ENCODE measurements at places on chromosomes 11 and 22.
A peak's percentile ranks its signal among the peaks of the same experiment; 100 is the strongest.

- no peak for DNase-seq
Measured at GRCh38 chr11:10663990-10664389, 29.6 kb downstream of the IRAG1 start.

- no peak for DNase-seq
Measured at GRCh38 chr11:65290448-65291165, 24.1 kb upstream of the CDC42EP2 start.

DNA sequence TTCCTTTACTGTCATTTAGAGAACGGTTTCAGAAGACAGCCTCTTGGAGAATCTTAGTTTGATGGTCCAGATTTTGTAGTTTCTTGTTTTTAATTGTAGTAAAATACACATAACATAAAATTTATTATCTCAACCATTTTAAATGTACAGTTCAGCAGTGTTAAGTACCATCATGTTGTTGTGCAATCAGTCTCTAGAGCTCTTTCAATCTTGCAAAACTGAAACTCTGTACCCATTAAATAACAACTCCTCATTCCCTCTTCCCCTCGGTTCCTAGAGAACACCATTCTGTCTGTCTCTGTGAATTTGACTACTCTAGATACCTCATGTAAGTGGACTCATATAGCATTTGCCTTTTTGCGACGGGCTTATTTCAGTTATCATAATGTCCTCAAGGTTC is 69.8 kb downstream of the GRIK4 start:
- no peak for DNase-seq

- DNase-seq: no peak
Measured at GRCh38 chr11:41256041-41256440, 203.4 kb downstream of the LRRC4C start.

DNA sequence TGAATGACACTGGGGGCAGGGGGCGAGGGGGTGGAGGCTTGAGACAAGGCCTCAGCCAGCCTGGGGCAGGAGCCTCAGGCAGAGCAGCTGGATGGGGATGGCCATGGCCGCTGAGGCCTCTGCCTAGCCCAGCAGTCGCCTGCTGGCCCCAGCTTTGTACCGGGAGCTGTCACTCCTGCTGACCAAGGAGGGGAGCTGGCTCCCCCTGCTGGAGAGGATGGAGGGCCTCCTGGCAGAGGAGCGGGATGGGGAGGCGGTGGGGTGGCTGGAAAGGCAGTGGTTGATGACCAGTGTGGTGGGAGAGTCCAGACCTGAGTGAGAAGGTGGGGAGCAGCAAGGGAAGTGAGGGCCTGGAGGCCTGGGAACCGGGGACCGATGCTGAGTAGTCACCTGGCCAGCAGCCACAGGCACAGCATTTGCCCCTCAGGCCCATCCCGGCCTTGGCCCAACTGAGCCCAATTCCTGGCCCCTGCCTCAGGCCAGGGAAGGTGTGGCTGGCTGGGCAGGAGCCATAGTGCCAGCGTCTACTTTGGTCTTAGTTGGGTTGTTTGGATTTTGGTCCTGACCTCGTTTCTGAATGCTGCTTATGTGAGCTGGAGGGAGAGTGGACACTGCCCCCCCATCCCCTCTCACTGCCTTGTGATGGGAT is 6.0 kb upstream of the SUSD2 start:
- no peak for DNase-seq

DNA sequence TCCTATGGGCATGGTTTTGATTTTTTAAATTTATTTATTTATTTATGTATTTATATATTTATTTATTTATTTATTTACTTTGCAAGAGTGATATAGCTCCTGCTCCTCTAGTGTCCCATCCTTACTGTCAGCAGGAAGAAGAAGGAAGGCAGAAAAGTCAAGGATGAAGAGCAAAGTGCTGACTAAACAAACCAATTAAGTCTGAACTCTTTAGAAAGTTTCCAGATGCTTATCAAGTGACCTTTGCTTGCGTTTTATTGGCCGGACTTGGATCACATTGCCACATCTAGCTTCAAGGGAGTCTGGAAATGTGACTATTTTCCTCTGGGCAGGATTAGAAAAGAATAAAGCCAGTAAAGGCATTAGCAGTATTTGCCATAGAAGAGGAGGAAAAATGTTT is 8.7 kb upstream of the OR4B1 start:
- no peak for DNase-seq

GRCh38 chr22:47270463-47271135 is 508.1 kb downstream of the TBC1D22A start:
- no peak for DNase-seq

GRCh38 chr22:20639343-20639742 is 131.9 kb downstream of the MED15 start:
- DNase-seq: no peak

GRCh38 chr11:69001243-69002081 is 11.6 kb downstream of the MRGPRF start:
- DNase-seq: no peak

DNA sequence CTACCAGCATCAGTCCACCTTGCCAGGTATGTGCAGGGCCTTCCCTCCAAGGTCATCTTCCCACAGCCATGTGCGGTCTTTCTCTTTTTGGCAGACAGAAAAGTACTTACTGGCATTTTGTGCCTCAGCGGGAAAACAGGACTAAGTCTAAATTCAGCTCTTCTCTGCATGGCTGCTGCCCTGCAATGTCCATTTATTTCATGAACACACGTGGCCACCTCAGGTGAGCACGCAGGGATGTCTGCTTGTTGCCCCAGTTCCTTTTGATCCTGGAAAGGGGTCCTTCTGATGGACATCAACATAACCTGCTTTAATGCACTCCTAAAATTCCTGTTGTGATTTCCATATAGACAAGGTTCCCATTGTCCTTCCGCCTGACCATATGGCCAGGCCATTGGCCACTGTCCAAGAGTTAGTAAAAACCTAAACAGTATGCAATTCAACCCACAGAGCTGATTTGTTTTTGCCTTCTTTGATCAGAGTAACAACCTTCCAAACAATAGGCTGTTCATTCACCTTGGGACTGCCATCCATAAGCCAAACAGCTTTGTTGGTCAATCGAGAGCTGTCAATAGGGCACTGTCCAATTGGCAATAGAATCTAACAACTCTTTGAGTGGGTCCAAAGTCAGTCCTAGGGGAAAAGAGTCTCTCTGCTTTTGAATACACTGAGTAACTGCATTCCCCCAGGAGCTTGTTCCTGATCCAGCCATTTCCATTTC is 5.9 kb downstream of the TREH start:
- no peak for DNase-seq

DNA sequence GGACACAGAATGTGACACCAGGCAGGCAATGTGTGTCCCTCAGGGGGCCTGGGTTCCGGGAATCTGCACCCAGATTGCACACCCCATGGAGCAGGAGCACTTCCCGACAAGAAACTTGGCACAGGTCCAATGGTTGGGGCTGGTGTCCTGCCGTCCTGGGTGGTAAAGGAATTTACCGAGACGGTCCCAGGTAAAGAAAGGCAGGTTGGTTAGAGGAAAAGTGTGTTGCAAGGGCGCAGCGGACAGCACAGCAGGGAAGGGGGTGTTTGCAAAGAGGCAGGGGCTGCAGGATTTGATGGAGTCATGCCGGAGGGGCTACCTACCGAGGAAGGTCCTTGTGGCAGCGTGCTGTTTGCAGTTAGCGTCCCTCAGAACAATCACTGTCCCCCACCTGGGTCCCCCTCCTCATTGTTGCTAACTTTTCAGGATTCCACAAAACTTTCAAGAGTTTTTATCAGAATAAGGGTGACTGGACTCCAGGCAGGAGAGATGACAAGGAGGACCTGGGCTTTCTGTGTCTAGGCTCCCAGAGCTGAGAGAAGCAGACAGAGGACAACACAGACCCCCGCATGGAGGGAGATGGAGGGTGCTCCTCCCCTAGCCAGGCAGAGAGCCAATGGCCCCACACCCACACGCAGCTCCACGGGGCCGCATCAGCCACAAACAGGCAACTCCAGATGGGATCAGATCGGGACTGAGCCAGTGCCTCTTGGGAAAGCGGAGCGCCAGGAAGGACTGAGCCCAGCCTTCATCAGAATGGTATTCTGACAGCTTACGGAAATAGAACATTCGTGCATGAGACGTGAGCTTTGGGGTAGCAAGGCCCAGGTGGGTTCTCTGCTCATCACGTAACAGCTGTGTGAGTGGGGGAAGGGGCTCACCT is 1423.9 kb downstream of the BRD1 start:
- DNase-seq: no peak

- peak; percentile 35 for DNase-seq
Measured at GRCh38 chr11:61791737-61792309, 576 bp downstream of the TMEM258 start.

GRCh38 chr11:43359422-43359818 is 700 bp downstream of the TTC17 start:
- no peak for DNase-seq

- no peak for DNase-seq
Measured at GRCh38 chr11:67539550-67539949, 16.3 kb upstream of the CABP2 start.

- no peak for DNase-seq
Measured at GRCh38 chr11:133579165-133580031, 47.1 kb upstream of the OPCML start.

DNA sequence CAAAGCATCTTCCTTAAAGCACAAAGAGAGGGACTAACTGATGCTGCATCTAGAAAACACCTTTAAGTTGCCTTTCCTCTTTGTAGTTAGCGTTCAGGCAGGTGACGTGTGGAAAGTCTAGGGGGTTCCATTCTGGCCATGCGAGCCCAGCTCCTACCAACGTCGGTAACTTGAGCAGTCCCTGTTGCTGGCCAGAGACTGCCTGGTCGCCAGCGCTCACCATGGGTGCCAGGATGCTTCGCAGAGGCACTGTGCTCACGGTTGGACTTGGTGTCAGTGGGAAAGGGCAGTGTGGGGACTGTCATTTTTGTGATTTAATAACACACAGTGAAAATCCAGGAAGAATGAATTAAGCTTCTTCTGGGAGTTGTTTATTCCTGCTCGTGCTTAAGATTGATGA is 40.6 kb downstream of the PPP2R1B start:
- DNase-seq: no peak

GRCh38 chr22:27224485-27225374 is 567.3 kb downstream of the MIAT start:
- no peak for DNase-seq

DNA sequence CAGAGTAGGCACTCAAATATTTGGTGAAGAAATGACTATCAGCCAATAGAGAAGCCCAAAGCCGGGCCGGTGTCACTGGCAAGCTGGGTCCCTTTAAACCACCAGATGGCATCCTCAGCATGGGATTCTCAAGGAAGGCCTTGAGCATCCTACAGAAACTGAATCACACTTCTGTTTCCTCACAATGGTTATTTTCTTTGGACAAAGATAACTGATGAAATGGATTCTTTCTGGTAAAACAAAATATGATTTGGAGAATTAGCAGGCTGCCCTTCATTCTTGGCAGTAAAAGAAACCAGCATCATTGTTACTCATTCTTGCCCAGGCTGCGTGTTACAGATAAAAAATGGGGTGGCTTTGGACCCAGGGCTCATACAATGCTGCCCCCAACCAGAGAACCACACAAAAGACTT is 30.3 kb upstream of the ASPHD2 start:
- peak; percentile 46 for DNase-seq

GRCh38 chr11:74696500-74696899 is 34.7 kb downstream of the CHRDL2 start:
- DNase-seq: no peak

GRCh38 chr11:111792955-111793500 is 26.8 kb upstream of the PPP2R1B start:
- DNase-seq: no peak

DNA sequence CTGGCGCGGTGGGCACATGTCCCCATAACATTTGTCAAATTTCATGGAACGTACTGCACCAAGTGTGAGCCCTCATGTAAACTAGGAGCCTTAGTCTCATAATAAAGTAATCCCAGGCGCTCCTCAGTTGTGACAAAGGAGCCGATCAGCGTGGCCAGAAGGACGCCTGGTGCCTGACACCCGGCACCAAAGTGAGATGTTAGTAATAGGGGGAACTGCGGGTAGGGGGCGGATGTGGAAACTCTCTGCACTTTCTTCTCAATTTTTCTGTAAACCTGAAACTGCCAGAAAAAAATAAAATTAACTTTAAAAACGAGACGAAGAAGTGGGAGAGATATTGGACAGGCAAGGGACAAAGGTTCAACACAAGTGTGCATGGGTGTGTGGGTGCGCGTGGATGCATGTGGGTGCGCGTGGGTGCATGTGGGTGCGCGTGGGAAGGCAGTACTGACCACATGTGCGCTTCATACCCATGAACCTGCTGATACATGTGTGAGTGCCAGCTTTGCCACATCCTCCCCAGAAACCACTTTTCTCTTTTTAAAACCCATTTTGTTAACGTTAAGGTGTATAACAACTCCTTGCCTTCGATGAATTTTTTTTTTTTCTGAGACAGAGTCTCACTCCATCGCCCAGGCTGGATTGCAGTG is 55.4 kb upstream of the LINC01488 start:
- DNase-seq: no peak

DNA sequence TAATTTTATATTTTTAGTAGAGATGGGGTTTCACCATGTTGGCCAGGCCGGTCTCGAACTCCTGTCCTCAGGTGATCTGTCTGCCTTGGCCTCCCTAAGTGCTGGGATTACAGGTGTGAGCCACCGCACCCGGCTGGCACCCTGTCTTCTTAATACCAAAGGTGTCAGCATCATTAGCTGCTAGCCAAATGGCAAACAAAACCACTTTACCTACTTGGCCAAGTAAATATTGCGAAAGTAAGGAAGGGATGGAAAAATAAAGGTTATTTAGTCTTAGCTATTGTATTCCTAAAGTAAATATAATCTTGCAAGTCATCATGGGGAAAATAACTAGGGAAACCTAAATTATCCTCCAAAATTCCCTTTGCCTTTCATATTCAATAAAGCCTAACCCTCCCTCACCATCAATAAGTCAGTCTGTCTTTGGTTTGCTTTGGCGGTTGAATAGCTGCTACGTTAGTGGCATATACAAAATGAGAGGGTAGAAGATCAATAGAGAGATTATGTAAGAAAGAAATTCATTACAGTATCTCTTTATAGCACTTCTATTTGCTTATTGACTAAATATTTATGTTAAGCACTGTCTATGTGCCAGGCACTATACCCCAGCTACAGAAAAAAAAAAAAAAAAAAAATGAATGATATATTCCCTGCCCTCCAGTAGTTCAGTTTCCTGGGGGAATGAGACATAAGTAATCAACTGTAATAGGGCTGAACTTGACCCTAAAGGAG is 40.2 kb upstream of the CFAP300 start:
- no peak for DNase-seq

GRCh38 chr11:9263840-9264315 is 1.3 kb downstream of the DENND5A start:
- no peak for DNase-seq

DNA sequence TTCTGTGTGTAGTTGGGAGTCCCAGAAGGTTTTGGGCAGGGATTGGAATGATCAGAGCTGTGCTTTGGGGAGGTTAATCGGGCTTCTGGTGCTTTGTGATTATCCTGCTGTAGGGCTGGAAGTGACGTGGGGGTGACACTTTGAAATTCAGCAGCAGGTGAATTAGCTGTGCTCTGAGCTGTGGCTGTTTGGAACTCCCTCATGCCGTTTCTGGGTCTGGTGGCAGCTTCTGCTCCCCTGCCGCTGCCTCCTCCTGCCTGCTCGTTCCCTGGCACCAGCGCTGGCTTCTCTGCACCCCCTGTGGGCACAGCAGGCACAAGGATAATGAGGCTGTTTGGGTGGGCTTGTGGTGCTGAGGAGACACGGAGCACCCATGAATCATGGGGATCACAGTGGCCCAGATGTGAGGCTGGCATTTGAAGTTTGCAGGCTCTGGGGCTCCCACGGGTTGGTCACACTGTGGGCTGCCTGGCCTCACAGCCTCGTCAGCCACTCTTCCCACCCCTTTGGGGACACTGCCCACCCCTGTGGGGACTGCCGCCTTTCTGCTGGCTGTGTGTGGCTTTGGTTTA is 49.7 kb downstream of the TBC1D22A start:
- DNase-seq: no peak

Data from SW 1271 (cell line).